B cell (primary cell): ENCODE measurements at places on chromosomes 6 and 20. TPM values are rescaled to one million over a fixed set of nuclear protein-coding genes. Genes with fewer than 3 reads are reported as not detected.

DNA sequence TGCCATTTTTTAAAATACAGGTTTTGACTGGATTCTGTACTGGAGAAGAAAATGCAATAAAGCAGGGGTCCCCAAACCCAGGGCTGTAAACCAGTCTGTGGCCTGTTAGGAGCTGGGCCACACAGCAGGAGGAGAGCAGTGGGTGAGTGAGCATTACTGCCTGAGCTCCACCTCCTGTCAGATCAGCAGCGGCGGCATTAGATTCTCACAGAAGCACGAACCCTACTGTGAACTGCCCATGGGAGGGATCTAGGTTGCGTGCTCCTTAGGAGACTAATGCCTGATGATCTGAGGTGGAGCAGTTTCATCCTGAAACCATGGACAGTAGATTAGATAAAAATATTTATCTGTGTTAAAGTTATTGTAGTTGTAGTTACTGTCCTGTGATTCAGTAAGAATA, 21.1 kb upstream of the FBXO9 start:
- no peak for DNase-seq

DNA sequence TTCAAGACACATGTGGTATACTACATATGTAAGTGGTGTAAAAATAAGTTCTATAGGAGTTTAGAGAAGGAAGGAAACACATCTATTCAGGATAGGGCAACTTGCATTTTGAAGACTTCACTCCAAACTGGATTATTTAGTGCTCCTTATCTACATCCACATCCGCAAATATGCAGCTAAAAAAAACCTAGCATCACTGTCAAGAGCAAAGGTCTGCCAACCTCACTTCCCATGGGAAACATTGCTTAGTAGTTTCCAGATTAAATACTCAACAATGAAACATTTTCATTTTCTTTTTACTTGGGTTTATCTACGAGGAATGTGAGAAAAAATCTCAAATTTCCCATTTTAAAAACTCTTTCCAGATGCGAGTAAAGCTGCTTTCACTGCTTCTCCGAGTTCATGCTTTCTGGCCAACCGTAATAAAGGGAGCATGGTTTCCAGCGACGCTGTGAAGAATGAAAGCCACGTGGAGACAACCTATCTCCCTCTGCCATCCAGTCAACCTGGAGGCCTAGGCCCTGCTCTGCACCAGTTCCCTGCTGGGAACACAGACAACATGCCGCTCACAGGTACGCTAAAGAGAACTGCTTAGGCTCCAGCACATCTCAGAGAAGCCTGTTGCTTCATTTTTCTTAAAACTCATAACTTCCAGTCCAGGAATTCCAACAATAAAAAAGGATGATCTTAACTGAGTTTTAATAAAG, 48.2 kb downstream of the RFX6 start:
- no peak for DNase-seq

DNA sequence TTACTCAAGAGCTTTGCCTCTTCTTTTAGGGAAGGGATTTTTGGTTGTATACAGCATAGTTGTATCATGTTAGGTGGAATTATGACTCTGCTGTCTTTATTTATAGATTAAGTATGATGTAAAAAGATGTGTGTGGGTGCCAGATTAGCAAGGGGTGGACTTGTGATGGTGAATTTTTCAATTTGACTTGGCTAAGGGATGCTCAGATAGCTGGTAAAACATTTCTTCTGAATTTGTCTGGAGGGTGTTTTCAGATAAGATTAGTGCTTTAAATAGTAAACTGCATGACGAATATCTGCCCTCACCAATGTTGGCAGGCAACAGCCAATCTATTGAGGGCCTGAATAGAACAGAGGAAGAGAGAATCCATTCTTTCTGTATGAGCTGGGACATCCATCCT, 173.3 kb upstream of the TNFAIP3 start:
- no peak for DNase-seq

GRCh38 chr20:53037621-53038020, 65.5 kb downstream of the TSHZ2 start:
- DNase-seq, result no peak

DNA sequence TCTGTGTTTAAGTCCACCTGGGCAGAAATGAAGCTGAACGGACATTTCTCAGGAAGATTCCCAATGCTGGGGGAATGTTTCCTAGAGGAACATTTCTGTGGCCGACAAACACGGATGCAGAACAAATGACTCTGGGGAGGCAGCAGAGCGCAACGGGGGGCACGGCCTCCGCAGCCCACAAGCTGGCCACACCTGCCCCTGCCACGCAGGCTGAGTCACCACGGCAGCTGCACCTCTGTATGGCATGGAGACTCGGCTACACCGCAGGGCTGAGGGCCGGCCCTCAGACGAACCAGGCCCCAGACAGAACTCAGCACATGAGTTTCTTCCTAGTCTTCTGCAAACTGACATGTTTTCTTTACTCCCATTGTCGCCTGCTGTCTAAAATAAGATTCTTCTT, 10.0 kb upstream of the PRR18 start:
- no peak for DNase-seq

DNA sequence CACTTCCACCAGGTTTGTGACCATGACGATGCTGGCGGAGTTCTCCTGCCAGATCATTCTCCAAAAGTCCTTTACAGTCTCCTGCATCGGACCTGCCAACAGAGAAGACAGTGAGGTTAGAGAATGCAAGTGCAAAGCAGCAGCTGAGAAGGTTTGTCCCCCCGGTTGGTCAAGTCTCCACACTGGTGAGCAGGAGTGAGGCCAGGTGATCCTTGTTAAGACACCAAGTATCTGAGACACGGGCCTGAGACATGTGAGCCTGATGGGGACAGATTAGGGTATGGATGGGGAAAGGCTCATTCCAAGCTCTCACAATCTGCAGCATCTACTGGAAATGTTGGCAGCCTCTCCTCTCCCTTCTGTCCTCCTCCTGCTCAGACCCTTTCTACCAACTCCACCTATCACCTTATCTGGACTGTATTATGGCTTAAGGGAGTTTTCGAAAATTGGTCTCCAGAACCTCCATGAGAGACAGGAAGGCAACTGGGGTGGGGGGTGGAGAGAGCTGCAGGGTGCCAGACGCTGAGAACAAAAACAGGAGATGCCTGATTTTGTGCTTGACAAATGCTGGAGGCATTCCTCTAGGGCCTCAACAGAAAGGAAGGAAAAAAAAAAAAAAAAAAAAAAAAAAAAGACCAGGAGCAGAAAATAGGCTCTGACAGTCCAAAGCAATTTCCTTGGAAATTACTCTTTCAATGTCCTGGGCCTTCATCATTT, 500.4 kb upstream of the CHD6 start:
- DNase-seq, result no peak

DNA sequence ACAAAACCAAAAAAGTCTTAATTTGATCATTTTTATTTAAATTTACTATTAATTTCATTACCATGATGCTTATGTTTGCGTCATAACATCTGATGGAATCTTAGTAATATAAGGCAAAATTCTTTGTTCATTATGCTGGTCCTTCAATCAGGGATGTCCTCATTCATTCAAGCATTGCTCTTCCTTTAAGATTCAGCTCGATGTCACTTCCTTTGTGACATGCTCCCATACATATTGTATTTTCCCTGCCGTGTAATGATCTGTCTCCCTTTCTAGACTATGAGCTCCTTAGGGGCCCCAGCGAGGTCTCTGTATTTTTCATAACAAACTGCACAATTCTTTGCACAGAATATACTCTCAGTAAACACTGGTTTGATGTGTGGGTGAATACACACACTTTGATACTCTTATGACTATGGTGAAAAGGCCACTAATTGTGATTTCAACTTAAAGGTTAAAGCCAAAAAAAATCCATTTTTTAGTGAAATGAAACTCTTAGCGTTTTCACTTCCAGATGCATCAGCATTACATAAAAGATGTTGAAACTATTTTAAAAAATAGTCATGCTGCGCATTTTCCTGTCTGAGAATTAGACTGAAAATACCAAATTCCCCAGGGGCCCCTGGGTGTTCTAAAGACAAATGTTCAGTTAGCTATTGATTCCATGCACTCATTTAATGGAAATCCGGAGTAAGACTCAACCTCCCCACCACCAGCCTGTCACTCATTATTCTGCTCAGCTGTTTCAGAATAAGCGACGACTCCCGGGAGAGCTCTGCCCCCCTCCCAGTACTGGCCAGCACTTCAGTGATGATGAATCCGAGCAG, 169.7 kb downstream of the ATXN1 start:
- DNase-seq, result peak; percentile 53

- no peak for DNase-seq
These were observed 190.8 kb downstream of the MTFR2 start for GRCh38 chr6:136059308-136059707.

ADGRG6 gene
- polyA plus RNA-seq, result 0.03 TPM in 1 of 2 replicates, not detected in the other

SAPCD1 gene
- polyA plus RNA-seq, result 12.9 and 21.5 TPM in 2 replicates

C2 gene
- polyA plus RNA-seq, result 0.23 and 0.28 TPM in 2 replicates

MTFR2 gene
- 2.0 and 2.2 TPM in 2 replicates for polyA plus RNA-seq
